ENCODE measurements at places on chromosomes 2 and 18.

GRCh38 chr2:173855661-173856060 is 109.5 kb downstream of the SP3 start:
- DNase-seq = no peak

DNA sequence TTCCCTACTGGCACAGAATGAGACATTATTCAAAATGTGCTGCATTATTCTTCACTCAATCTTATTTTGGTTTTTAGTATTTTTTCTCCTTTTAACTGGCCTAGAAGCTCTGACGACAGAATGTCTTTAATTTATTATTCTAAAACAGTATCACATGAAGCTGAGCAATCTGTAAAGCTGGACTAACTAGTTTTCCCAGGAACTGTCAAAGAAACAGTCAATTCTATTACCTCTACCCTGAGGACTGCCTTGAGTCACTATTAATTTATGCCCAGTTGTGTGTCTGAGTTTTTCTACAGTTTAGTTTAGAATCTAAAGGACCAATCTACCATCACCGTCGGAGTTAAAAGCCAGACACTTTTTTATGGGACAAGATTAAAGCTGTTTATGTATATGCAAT is 31.6 kb downstream of the MBD2 start:
- DNase-seq = no peak

DNA sequence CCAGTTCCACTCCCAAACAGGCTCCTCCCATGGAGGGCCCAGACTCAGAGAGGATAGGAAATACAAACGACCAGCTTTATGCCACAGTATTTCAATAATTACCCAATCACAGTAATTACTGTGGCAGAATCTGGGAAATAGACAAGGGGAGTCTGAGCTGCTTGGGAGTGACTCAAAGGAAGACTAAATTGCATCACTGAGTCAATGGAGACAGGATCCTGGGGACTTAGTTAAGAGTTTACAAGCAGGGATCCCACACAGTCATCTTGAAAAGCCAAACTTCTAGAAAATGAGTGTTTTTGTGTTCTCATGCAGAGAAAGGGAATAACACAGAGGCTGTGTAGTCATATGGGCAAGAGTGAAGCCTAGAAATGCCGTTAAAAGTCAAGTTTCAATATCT is 1142.1 kb downstream of the CNTNAP5 start:
- DNase-seq = no peak

- DNase-seq = no peak
Measured at GRCh38 chr18:73004260-73004659, 136.5 kb upstream of the NETO1 start.

- DNase-seq = no peak
Measured at GRCh38 chr2:225416616-225417367, 17.3 kb downstream of the NYAP2 start.

DNA sequence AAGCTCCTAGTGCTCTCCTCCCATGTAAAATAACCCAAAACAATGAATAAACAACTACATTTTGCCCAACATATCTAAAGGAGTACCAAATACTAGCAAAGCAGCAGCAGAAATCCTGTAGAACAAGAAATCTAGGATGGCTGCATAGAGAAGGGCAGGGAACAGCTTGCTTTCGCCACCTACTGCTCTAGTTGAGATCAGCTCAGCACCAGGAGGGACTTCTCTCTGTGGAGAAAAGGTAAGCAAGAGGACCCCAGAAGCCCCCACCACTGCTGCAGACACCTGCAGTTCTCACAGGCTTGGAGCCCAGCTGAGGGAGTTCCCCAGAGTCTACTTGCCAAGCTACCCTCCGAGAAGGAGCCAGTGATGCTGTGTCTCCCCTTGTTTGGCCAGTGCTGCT is 243.0 kb upstream of the CHST9 start:
- DNase-seq = no peak

GRCh38 chr2:20580690-20581437 is 70.0 kb downstream of the HS1BP3 start:
- DNase-seq = no peak

DNA sequence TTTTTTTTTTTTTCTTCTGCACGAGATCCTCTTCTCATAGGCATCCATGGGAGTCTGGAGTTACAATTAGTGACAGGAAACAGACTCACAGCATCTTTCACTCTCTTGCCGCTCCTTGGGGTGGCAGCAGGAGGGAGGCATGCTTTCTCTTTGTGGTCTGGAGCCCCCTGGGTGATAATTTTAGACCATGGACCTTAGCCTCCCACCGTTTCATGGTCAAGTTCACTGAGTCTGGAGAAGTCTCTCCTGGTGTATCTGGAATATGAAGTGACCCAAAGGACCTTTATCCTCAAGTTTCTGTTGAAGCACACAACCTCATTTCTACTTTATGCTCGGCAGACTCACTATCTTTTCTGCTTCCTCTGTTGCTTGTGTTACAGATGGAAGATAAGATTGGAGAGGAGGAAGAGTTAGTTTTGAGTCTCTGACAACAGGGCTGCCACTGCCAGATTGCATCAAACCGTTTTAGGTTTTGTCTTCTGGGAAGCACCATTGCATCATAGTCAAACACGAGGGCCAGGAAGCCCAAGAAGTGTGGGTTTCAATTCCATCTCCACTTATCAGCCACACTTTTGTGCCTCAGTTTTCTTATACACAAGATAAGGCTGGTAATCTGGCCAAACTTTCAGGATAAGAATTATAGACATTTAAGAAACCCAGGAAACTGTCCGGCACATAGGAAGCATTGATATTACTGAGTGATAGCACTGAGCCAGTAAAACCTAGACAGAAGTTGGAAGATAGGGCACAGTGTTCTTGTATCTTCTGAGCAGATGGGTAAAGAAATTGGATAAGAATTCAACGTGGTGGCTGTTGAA is 62.3 kb downstream of the ADCYAP1 start:
- DNase-seq = no peak

- DNase-seq = no peak
Measured at GRCh38 chr2:96817882-96818281, 1.8 kb downstream of the CNNM3 start.

GRCh38 chr2:29920631-29921559 is 491 bp downstream of the ALK start:
- no peak for DNase-seq

DNA sequence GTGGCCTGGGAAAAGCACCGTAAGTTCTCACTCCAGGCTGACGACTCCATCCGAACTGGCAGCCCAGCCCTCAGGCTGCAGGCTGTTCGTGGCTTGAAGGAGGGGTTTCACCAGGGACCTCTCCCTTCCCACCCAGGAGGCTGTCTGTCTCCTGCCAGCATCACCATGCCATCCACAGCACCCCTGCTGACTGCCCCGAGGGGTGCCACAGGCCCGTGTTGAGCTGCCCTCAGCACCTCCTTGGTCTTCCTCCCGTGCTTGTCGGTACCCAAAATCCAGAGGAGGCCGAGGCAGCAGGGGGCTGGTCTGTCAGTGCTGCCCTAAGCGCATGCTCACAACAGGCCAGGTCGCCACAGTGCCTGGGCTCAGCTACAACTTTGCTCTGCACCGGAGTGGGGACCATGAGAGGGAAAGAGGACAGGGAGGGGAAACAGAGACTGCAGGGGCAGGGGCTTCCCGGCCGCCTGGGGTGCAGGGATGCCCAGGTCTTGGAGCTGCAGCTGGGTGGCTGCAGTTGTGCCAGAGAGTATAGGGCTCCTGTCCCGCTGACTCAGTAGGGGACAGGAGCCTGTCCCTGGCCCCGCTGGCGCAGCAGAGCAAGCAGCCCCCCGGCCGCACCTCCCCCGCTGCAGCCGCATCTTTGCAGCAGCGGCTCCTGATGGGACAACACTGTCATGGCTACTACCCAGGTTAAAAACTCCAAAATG is 963.7 kb upstream of the CRIM1 start:
- DNase-seq = no peak

GRCh38 chr2:74751981-74752851 is 81.7 kb upstream of the HK2 start:
- no peak for DNase-seq

- no peak for DNase-seq
Measured at GRCh38 chr2:105777031-105777482, 32.3 kb downstream of the NCK2 start.

GRCh38 chr2:206801418-206802189 is 36.2 kb downstream of the FASTKD2 start:
- DNase-seq = no peak

All from CD4-positive, alpha-beta memory T cell (primary cell).